ENCODE measurements at places on chromosomes 13 and 19. TPM values are rescaled to one million over a fixed set of nuclear protein-coding genes. Genes with fewer than 3 reads are reported as not detected.

Gene ADGRE3
- total RNA-seq = not detected

Gene PTH2
- not detected for total RNA-seq

Gene EID2B
- total RNA-seq = 0.74 TPM

Gene HS6ST3
- 2.4 TPM for total RNA-seq

DNA sequence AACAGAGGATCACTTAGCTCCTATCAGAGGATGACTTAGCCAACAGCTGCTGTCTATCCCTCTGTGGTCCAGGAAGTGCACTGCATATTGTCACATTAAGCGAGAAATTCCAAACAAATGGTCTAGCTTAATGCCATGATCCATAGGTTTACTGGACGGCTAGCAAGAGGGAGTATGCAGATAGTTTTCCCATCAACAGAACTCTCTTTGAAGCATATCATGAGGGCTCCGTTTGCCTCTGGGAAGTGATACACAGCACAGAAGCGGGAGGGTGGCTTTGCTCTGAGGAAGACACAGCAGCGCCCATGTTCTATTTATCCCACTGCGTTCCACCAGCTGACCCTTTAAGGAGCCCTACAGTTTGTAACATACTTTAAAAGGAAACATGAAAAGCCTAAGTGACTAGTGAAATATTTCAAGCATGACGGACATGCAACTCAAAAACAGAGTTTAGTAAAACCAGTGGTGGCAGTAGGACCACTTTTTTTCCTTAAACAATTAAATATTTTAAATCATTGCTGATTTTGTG is 52.7 kb downstream of the COL4A1 start:
- no peaks in the 10 kb centered on the region for H3K27me3 ChIP-seq
- no peaks in the 10 kb centered on the region for H3K36me3 ChIP-seq
- no peak overlapping the region for H3K27ac ChIP-seq
- no peaks in the 10 kb centered on the region for H3K4me1 ChIP-seq
- H3K4me3 ChIP-seq = no peak overlapping the region
- no peak for DNase-seq

DNA sequence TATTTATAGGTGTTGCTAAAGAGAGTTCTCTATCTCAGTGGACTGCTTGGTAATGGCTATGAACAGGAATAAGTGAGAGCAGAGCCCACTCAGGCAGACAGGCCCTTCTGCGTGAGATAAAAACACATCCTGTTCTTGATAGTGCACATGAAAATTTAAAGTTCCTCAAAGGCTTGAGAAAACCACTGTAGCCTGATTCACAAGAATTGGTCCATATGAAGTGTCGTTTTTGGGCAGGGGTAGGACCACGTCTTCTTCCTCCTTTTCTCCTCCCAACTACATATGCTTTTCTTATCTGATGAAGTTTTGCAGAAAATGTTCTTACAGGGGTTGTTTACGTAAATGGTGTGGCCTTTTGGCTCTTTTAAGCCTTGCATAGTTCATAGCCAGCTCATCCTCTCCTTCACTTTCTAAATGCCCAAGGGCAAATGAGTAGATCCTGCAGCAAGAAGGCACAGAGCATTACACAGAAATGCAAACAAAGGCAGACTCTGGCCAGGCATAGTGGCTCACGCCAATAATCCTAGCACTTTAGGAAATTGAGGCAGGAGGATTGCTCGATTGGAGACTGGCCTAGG is 53.8 kb downstream of the RNF6 start:
- no peaks in the 10 kb centered on the region for H3K36me3 ChIP-seq
- no peak overlapping the region for H3K27ac ChIP-seq
- DNase-seq = no peak
- H3K4me1 ChIP-seq = no peaks in the 10 kb centered on the region

- no peak overlapping the region for H3K4me3 ChIP-seq
- no peak for DNase-seq
- no peaks in the 10 kb centered on the region for H3K36me3 ChIP-seq
- no peaks in the 10 kb centered on the region for H3K27me3 ChIP-seq
- no peak overlapping the region for H3K27ac ChIP-seq
Measured at GRCh38 chr19:35518313-35518712, 4.9 kb upstream of the DMKN start.
